Transverse colon (tissue), 4 donors: ENCODE measurements at places on chromosomes 7 and 10. TPM values are rescaled to one million over a fixed set of nuclear protein-coding genes. Genes with fewer than 3 reads are reported as not detected.

- DNase-seq = peak; percentile 70
These were observed 996 bp downstream of the ADAM12 start for GRCh38 chr10:126387041-126387921.

GRCh38 chr7:99129001-99129400 is 14.9 kb downstream of the SMURF1 start:
- DNase-seq = no peak

GRCh38 chr10:75611172-75611992 is 180.0 kb downstream of the LRMDA start:
- peak; percentile 46 for DNase-seq

- no peak for DNase-seq
These were observed 6.4 kb downstream of the DRGX start for GRCh38 chr10:49389361-49389933.

WEE2 gene
- total RNA-seq = not detected

KLLN gene
- total RNA-seq = 0.82 TPM

GRCh38 chr10:75395066-75395931 is 6.3 kb downstream of the ZNF503 start:
- peak; percentile 58 for DNase-seq

LAMB4 gene
- total RNA-seq = not detected

C1GALT1 gene
- 6.8 TPM for total RNA-seq

FZD1 gene
- 9.6 TPM for total RNA-seq

PCBD1 gene
- 54.5 TPM for total RNA-seq

GRCh38 chr7:45566386-45566785 is 7.8 kb upstream of the ADCY1 start:
- DNase-seq = no peak

- no peak for DNase-seq
These were observed 15.6 kb upstream of the AQP1 start for GRCh38 chr7:30896036-30896435.

GRCh38 chr7:138662076-138662990 is 38.8 kb downstream of the SVOPL start:
- no peak for DNase-seq

DNA sequence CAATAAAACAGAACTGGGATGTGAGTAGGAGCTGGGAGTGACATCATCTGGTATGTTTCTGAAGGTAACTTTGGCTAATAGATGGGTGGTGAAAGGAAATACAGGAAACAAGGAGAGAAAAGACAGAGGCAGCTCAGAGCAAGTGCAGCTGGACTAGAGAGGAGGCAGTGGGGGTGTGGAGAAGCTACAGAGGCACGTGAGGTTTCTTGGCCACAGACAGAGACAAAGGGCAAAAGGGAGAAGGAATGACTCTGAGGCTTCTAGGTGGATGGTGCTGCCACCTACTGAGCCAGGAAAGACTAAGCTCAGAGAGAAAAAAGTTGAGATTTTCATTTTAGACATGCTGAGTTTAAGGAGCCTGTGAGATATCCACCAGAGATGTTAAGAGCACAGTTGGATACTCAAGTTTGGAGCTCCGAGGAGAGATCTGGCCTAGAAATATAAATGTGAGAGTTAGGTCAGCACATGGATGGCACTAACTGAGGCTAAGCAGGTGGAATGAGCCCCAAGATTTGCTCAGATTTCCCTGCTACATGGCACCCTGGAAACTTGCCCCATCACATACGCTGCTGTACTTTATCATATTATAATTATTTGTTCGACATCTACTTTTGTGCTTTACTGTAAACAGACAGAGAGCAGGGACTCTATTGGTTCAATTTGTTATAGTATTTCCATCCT is 293.0 kb upstream of the IMMP2L start:
- peak; percentile 53 for DNase-seq

DNA sequence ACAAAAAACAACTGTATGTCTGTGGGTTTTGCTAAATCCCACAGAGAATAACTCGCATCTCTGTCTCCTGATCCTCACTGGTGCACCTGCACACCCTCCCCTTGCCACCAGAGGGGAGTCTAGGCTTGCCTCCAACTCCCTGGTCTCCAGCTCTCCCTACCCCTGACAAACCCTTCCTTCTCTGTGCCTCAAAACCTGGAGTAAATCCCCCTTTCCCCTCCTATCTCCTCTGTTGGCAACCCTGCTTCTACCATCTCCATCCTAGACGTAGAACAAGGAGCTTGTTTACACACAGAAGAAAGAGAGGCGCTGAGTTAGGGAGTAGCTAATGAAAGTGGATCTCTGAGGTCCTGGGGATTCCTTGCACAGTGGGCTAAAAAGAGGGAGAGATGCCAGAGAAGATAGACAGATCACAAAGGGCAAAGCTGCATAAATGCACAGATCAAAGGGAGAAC is 6.0 kb downstream of the MBLAC1 start:
- peak; percentile 76 for DNase-seq

- DNase-seq = no peak
These were observed 669.2 kb downstream of the PCDH15 start for GRCh38 chr10:54131833-54132232.

DNA sequence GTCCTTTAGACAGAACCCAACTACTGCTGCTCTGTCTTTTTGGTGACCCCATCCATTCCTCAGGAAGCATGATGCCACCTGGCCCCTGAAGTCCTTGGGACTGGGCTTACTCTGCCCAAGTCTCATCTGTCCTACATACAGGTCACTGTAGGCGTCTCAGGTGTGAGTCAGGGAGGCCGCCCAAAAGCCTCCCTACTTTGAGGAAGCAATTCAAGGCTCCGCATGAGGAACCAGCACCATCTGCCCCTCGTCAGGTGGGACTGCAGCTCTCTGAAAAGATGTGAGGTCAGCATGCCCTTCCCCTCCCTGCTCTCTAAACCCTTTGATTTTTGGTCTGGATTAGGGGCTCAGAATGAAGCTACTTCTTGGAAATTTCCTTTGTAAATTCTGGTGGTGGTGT is 354.8 kb downstream of the CXCL12 start:
- no peak for DNase-seq
